ENCODE measurements at places on chromosomes 3 and 15.

GRCh38 chr3:127747751-127748521 lies 74.4 kb downstream of the MGLL start:
- no peak for DNase-seq

GRCh38 chr3:113167825-113168801 lies 43.2 kb upstream of the BOC start:
- DNase-seq: no peak

- DNase-seq: no peak
These were observed 54.3 kb upstream of the SLC24A5 start for GRCh38 chr15:48066456-48066855.

- no peak for DNase-seq
These were observed 30.0 kb downstream of the RUBCN start for GRCh38 chr3:197706658-197707057.

DNA sequence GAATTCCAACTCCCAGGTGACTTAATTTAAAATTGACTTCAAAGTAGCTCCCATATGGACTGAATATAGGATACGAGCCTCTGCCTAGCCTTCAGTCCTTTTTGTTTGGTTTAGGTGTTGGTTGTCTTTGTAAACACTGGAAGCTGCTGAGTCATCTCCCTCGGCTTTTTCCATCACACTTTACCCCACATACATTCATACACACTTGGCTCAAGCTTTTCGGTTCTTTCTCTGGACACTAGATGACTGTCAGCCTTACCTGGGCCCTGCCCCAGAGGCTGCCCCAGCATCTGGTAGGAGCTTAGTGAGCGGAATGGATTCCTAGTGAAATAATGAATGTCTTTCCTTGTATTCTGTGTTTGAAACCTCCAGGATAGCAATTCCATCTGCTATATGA lies 201.5 kb upstream of the IL12A start:
- DNase-seq: no peak

- DNase-seq: no peak
These were observed 60.4 kb downstream of the SMAD3 start for GRCh38 chr15:67125589-67126502.

GRCh38 chr3:12579456-12579855 lies 22.6 kb downstream of the MKRN2 start:
- DNase-seq: no peak

- DNase-seq: no peak
These were observed 138.3 kb upstream of the UBP1 start for GRCh38 chr3:33578325-33579177.

DNA sequence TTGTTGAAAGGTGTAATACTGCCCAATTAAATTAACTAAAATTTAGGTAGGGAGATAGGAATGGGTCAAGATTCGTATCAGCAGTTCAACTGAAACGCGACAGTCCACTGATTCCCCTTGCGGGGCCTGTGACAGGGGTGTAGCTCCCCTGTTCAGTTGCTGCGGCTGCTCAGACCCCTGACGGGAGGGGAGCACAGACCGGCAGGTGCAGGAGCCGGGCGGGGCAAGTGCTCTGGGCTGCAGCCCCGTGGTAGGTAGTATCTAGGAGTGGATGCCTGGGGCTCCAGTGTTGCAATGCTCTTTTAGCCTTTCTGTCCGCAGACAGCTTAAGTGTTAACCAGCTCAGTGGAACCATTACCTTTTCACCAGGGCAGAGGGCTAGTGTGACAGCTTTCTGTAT lies 164.9 kb downstream of the ROBO2 start:
- DNase-seq: no peak

DNA sequence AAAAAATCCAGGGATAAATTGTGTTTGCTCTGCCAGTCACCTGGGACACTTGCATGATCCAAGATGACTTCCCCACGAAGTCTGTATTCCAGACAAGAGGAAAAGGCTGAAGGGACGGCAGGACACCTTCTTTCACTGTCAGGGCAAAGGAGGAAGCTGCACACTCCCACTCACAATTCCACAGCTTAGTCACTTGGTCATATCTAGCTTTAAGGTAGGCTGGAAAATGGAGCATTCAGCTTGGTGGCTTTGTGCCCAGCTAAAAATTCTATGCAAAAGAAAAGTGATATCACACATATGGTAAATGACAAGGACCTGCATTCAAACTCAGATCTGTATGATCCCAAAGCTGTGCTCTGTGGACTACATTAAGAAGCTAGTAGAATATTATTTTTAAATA lies 109.2 kb upstream of the TPM1 start:
- DNase-seq: no peak

- DNase-seq: no peak
These were observed 7.9 kb upstream of the RTP3 start for GRCh38 chr3:46489875-46490274.

GRCh38 chr3:31776016-31776415 lies 205.0 kb downstream of the OSBPL10 start:
- DNase-seq: no peak

DNA sequence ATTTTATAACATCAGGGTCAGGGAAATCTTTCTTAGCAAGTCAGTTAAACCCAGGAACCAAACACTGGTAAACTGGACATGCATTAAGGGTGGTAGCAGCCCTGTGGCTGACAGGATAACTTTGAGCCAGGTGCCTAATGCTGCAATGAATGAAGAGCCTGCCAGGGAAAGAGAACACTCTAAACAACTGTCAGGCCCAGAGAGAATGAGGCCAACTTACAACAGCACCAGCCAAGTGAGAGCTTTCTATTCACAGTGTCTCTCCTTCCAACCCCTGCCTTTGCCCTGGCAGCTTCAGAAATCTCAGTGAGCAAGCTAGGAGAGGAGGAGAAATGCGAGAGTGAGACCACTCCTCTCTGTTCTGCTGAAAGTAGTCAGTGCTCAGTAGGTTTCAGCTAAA lies 50.4 kb upstream of the ATP2C1 start:
- DNase-seq: no peak

GRCh38 chr3:2684046-2684445 lies 426.1 kb downstream of the IL5RA start:
- no peak for DNase-seq

DNA sequence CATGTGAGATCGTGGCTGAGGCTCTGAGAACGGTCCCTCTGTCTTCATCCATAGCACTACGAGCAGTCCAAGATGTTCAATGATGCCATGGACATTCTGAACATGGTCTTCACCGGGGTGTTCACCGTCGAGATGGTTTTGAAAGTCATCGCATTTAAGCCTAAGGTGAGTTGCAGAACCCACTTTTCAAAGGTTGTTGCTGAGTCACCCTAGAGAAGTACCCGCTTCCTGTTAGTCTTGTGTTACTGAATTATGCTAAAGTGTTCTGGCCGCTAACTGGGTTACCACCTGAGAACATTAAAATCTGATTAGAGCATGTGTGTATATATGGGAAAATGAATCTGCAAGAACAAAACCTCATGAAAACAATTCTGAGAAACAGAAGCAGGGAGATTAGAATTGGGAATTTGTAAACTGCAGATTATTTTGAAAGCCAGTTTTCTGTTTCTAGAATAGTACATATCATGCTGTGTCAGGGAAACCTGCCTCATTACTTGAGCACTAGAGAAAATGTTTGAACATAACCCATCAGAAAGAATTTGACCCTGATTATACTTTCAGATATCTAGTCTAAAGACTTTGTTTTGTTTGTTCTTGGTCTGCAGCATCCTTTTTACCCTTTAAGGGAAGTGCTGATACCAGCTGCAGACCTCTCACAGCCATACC lies 92.6 kb downstream of the CHDH start:
- DNase-seq: no peak

GRCh38 chr3:7144697-7145308 lies 283.9 kb downstream of the GRM7 start:
- no peak for DNase-seq

GRCh38 chr3:49058011-49058410 lies 28.8 kb upstream of the IMPDH2 start:
- DNase-seq: no peak

DNA sequence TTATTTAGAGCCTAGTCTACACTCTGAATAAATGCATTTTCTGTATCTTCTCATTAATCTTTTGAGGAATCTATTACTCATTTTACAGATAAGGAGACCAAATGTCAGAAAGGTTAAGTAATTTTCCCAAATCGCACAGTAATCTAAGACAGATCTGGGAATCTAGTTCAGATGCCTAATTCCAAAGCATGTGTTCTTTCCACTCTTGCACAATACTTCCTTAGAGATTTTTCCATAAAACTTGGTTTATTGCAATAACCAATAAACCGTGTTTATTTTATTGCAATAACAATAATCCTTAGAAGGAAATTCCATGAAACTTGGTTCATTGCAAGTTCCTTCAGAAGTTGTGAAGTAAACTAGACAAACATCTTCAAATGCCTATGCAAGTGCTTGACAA lies 17.4 kb upstream of the COL8A1 start:
- DNase-seq: no peak

GRCh38 chr3:134307425-134307824 lies 56.8 kb upstream of the RYK start:
- DNase-seq: no peak

GRCh38 chr15:88465633-88466224 lies 1.5 kb downstream of the MRPL46 start:
- no peak for DNase-seq

- no peak for DNase-seq
These were observed 209.4 kb downstream of the CADPS start for GRCh38 chr3:62665627-62666437.

DNA sequence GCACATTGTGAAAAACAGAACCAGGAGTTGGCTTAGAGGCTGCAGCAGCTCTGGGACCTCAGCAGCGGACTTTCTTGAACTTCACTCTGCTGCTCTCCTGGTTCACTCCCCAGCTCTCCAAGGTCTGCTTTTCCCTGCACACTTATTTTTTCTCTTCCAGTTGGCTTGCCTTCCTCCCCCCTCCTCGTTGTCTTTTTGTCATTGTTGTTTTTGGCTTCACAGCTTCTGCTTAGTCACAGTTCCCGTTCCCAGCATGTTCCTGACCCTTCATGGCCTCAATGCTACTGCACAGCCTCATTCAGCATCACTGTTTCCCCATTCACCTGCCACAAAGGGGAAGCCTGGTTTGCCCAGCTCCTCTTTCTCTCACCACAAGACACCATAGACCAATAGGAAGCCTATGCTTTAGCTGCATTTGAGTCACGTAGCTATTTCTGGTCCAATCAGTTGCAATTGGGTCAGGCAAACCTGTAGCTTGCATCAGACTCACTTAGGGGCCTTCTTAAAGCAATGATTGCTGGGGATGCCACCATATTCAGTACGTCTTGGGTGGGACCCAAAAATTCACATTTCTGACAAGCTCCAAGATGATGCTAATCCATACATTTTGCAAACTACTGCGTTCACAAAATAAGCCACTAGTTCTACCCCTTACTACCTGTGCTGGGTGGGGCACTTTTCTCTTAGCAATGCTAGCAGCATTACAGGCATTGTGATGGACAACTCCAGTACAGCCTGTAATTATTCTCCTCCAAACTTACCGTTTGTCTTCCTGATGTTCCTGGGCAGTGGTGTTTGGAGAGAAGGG lies 7.8 kb upstream of the SUMF1 start:
- DNase-seq: no peak

GRCh38 chr15:64351265-64351664 lies 4.7 kb downstream of the CSNK1G1 start:
- no peak for DNase-seq

- no peak for DNase-seq
These were observed 654.5 kb upstream of the CFAP20DC start for GRCh38 chr3:59704292-59704691.

GRCh38 chr3:126618021-126618420 lies 36.9 kb downstream of the TXNRD3 start:
- no peak for DNase-seq

- no peak for DNase-seq
These were observed 27.7 kb downstream of the GRM2 start for GRCh38 chr3:51734572-51734907.

GRCh38 chr3:11563865-11564185 lies 79.9 kb downstream of the VGLL4 start:
- DNase-seq: no peak

GRCh38 chr3:10259036-10259435 lies 10.8 kb downstream of the TATDN2 start:
- DNase-seq: no peak

- DNase-seq: no peak
These were observed 53.7 kb downstream of the GALK2 start for GRCh38 chr15:49223536-49224274.

GRCh38 chr15:66685638-66686150 lies 16.3 kb upstream of the SMAD6 start:
- DNase-seq: no peak

GRCh38 chr3:117304681-117305080 lies 595.1 kb downstream of the TUSC7 start:
- DNase-seq: no peak

DNA sequence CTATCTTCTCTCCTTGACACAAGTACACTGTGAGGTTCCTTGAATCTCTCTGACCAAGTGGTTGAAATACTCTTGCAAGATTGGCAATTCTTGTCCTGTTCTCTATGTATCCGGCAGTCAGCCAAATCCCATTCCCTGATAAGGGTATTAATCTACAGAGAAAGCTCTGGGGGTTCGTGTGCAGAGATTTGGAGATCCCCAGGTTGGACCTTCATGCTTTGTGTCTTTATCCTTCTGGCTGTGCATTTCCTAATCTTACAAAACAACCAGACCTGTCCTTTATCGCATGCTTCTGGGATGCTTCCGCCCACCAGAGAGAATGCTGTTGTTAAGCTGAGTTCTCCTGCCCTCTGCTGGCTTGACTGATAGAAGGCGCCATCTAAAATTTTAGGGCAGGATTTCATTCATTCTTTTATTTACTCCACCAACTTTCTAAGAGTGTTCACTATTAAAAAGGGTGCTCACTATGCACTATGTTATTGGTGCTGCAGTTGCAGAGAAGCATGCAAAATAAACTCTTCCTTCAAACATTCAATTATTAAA lies 8.6 kb upstream of the SST start:
- no peak for DNase-seq

GRCh38 chr3:31680072-31680870 lies 147.5 kb downstream of the STT3B start:
- no peak for DNase-seq

DNA sequence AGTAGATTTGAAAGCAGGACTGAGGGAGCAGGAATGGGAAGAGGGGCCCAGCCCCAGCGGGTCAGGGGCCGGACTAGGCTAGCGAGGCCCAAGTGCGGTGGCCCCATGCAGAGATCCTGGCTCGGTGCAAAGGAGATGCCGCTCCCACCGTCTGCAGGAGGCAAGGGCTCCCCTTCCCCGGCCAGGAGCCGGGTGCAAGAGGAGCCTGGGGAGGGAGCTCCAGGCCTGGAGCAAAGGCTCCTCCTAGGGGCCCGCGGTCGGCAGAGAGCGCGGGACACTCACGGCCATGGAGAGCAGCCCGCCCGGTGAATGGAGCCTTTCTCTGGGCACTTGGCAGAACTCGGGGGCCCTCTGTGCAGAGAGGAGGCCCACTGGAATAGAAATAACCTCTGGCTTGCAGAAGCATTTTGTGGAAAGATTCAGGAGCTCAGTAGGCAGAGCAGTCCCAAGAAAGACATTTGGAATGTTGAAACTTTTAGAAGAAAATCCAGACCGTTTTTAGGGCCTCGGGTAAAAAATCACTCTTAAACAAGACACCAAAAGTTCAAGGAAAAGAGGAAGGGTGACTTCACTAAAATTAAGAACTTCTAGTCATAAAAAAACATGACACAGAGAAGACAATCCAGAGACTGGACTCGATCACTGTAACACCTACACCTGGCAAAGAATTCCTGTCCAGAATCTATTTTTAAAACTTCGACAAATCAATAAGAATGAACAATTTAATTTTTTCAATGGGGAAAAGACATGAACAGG lies 43.0 kb upstream of the USP3 start:
- DNase-seq: no peak

GRCh38 chr15:49088996-49089395 lies 42.8 kb upstream of the SECISBP2L start:
- no peak for DNase-seq
